ENCODE measurements at places on chromosomes 6 and 20.

DNA sequence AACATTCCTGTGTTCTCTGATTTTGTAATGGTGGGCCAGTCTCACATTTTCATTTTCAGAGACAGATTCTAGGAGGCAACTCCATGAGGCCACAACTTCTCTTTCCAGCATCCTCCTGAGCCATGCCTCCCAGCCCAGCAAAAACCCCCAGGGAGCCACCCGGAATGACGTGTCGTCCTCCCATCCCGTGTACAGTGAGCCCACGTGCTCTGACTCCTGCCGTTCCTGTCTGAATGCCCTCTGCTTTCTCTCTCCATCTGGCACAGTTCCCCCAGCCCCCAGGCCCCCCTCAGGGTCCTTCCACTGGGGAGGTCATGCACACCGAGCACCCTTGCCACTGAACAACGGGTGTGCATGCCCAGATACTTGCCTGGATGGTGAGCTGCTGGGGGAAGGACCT, 38.0 kb downstream of the C20orf203 start:
- no peak for DNase-seq

GRCh38 chr20:2748551-2749342, 51.7 kb downstream of the CPXM1 start:
- DNase-seq = no peak

DNA sequence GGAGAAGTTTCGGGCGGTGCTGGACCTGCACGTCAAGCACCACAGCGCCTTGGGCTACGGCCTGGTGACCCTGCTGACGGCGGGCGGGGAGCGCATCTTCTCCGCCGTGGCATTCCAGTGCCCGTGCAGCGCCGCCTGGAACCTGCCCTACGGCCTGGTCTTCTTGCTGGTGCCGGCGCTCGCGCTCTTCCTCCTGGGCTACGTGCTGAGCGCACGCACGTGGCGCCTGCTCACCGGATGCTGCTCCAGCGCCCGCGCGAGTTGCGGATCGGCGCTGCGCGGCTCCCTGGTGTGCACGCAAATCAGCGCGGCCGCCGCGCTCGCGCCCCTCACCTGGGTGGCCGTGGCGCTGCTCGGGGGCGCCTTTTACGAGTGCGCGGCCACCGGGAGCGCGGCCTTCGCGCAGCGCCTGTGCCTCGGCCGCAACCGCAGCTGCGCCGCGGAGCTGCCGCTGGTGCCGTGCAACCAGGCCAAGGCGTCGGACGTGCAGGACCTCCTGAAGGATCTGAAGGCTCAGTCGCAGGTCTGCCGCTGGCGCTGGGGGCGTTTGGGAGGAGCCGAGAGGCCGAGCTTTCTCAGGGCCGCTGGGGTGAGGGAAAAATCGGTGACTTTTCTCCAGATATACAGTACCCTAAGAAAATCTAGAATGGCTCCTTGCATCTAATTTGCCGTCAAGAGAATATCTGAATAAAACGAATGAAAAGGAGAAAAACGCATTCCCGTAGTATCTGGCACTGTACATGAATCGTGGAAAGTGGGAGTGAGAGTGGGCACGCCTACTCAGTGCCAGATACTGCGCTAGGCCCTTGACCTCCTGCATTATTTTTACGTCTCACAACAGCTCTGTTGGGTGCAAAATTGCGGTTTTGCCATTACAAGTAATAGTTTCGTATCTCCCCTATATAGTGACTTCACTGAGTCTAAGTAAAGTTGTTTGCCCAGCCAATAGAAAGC, 1.0 kb downstream of the CALHM6 start:
- DNase-seq = peak; percentile 12

DNA sequence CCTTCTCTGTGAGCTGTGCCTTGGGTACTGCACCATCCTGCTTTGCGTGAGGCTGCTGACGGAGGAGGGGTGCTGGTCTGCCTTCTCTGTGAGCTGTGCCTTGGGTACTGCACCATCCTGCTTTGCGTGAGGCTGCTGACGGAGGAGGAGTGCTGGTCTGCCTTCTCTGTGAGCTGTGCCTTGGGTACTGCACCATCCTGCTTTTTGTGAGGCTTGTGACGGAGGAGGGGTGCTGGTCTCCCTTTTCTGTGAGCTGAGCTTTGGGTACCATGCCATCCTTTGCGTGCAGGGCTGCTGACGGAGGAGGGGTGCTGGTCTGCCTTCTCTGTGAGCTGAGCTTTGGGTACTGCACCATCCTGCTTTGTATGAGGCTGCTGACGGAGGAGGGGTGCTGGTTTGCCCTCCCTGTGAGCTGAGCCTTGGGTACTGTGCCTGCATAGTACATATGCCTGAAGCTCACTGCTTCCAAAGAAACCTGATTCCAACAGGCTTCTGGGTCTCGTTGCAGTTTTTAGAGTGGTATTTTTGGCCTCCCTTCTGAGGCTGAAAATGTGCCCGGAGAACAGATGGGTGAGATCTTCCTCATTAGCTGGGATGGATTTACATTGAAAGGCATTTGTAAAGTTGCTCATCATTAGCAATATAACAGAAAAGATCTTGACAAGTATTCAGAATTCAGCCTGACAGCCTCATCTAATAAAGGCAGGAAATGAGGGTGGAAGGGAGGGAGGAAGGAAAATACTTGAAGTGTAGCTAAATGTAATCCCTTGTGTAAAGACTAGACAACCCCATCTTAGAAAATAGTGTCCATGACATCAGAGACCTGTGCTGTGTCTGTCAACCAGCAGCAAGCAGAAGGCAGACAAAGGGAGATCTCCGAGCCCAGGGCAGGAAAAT, 46.8 kb upstream of the UNC93A start:
- no peak for DNase-seq

GRCh38 chr20:63228806-63229205, 6.9 kb upstream of the BIRC7 start:
- DNase-seq = no peak

GRCh38 chr20:50920997-50921396, 10.2 kb downstream of the ADNP start:
- DNase-seq = no peak

DNA sequence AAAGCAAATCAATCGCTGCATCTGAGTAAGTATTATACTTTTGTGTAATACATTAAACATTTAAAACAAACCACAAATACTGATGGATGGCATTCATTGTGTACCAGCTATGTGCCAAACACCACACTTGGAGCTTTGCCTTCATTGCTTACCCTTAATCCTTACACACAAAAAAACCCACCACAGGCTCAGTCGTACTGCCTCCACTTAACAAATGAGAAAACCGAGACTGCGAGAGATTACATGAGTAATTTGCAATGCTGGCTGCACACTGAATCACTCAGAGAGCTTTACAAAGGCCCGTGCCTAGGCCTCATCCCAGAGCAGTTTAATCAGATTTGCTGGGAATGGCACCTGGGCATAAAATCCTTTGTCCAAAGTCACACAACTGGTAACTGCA, 130.5 kb downstream of the EDN1 start:
- DNase-seq = no peak

- no peak for DNase-seq
Measured at GRCh38 chr6:1587546-1587945, 22.2 kb upstream of the FOXC1 start.

- no peak for DNase-seq
Measured at GRCh38 chr6:90101403-90101802, 195.2 kb downstream of the BACH2 start.

DNA sequence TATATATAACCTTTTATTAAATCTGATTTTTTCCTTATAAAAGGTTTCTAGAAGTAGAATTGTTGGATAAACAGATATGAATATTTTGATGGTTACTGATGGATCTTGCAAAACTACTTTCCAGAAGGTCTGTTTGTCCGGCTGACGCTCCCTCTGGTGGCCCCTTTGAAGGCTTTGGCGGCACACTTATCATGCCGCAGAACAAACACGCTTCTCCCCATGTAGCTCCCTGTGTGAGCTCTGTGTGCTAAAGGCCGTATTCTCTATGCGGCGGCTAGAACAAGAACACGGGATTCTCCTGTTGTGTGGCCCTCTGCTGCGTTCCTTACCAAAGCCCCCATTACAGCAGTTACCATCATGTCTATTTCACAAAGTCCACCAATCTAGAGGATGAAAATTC, 30.0 kb downstream of the PPP1R3G start:
- DNase-seq = no peak

- DNase-seq = no peak
Measured at GRCh38 chr6:72553531-72554511, 68.0 kb upstream of the KCNQ5 start.

GRCh38 chr20:20970841-20971240, 135.3 kb downstream of the LINC00237 start:
- DNase-seq = no peak

- DNase-seq = no peak
Measured at GRCh38 chr6:5855787-5856470, 150.8 kb downstream of the NRN1 start.

GRCh38 chr20:35302421-35303335, 10.5 kb upstream of the FAM83C start:
- no peak for DNase-seq

- no peak for DNase-seq
Measured at GRCh38 chr6:151679941-151680340, 127.5 kb upstream of the ESR1 start.

GRCh38 chr6:139944131-139944530, 569.7 kb upstream of the CITED2 start:
- DNase-seq = no peak

DNA sequence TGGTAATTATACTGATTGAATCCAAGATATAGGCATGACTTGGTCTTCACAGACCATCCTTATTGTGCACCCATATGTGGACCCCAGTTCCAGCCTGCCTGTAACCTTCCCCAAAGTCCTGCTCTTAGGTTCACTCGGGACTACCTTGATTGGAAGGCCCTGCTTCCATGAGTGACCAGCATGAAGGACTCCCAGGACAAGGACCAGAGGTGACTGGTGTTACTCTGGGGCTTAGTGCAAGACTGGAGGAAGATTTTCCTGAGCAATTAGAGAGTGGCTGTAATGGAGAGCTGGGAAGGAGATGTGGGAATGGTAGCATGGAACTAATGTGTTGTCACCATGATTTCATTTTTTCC, 15.1 kb downstream of the BRD2 start:
- no peak for DNase-seq

DNA sequence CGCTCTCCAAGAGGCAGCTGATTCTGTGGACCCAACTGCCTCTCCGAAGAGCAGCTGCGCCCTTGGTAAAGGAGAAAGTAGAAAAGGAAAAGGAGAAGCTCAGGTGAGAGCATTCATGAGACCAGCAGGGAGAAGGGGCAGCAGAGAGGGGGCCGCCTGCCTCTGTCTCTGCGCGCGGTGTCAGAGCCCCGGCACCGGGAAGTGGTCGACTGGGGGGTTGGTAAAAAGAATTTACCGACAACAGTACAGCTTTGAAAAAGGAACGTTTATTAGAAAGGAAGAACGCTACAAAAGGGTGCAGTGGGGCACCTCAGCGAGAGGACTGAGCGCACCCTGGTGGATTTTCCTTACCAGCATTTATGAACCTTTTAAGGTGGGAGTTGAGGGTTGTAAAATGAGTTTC, 61.9 kb downstream of the GPR6 start:
- DNase-seq = peak; percentile 69

DNA sequence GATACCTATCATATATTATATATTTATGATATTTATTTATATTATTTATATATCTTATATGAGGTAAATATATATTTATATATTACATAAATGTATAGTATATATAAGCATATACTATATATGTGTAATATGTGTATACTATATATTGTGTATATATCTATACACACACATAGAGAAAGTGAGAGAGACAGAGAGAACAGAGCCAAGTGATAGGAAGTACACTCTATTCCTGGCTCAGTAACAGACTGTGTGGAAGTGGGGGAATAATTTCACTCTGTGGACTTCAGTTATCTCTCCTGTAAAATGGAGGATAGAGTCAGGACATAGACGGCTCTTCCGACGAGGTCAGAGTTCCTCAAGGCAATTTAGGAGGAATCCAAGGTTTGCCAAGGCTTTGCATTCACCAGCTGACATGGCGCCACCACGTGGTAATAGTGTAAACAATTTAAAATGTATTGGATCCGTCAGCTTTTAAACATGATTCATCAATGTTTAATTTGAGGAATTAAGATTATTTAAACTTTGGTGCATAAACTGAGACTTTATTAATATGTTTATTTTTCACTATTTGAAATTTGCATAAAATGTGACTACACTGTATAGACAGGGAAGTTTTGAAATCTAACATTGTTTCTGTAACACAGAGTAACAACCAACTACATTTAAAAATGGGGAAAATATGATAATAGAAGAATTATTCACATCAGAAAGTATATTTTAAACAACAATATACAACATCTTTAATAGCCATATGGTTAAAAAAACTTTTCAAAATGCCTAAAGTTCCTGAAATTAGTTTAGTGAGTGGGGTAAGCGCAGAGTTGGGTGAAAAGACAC, 75.4 kb upstream of the TMEM244 start:
- DNase-seq = peak; percentile 41

DNA sequence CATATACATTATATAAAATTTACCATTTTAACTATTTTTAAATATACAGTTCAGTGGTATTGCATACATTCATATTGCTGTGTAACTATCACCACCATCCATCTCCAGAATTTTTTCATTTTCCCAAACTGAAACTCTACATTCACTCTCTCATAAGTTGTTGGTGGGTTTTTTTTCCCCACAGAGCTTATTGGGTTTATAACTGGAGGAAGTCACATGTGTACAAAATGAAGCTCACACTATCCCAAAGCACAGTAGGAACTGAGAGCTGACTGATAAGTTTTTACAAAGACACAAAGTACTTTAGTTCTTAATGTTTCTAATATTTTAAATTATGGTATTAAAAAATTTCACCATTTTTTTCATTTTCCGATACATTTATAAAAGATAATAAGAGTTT, 78.8 kb upstream of the TNFAIP3 start:
- no peak for DNase-seq

DNA sequence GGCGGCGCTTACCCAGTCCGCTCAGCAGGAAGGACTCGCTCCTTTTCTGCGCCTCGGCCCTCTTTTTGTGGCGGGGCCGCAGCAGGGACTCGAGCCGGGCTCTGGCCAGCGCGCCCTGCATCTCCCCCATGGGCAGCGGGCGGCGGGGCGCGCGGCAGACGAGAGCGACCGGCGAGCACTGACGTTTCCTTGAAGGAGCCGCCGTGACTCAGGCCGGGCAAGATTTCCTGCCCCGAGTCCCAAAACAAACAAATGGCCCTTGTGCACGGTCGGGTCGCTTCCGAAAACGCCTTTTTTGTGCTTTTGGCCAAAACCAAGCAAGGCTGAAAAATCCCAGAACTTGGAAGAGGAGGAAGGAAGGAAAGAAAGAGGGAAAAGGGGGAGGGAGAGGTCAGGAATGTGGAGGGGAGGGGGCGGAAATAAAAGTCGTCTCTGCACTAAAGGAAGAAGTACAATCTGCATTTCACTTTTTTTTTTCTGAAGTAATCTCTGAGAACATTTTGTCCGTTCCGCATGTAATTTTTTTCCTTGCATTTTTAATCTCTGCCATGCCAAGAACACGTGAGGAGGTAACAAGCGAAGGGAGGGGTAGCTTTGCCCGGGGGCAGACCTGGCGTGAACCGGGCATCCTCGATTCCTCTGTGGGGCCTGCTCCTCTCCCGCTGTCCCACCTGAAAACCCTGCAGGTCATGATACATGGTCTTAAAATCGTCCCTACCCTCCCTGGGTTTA, 123.3 kb upstream of the SLC2A12 start:
- no peak for DNase-seq

GRCh38 chr20:4120921-4121321, 105.6 kb upstream of the RNF24 start:
- no peak for DNase-seq

GRCh38 chr6:123632641-123633040, 4.1 kb downstream of the TRDN start:
- no peak for DNase-seq

Data from CD4-positive, CD25-positive, alpha-beta regulatory T cell (primary cell).